ENCODE measurements at places on chromosomes 13 and 19.

DNA sequence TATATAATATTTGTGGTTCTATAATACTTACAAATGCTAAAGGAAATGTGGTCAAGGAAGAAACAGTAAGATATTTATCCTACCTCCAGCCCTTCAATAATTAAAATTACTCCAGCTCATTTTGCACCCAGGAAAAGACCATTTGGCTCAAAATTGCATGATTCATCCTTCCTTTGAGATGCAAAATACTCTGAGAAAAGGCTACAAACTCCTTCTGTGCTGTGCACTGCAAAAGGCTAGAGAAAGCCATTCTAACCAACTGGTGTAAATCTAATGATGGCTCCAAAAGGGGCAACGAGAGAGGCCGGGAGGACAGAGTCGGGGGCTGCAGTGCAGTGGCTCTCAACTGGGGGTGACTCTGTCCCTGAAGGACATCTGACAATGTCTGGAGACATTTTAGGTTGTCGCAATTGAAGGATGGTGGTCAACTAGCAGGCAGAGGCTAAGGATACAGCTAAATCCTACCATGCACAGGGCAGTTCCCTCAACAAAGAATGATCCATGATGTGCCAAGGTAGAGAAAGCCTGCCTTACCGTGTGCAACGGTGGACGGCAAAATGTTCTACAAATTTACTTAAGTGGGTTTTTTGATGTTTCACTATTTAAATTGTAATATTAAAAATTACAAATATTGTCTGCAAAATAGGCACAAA is 32.6 kb downstream of the SLC7A1 start:
- DNase-seq: no peak

DNA sequence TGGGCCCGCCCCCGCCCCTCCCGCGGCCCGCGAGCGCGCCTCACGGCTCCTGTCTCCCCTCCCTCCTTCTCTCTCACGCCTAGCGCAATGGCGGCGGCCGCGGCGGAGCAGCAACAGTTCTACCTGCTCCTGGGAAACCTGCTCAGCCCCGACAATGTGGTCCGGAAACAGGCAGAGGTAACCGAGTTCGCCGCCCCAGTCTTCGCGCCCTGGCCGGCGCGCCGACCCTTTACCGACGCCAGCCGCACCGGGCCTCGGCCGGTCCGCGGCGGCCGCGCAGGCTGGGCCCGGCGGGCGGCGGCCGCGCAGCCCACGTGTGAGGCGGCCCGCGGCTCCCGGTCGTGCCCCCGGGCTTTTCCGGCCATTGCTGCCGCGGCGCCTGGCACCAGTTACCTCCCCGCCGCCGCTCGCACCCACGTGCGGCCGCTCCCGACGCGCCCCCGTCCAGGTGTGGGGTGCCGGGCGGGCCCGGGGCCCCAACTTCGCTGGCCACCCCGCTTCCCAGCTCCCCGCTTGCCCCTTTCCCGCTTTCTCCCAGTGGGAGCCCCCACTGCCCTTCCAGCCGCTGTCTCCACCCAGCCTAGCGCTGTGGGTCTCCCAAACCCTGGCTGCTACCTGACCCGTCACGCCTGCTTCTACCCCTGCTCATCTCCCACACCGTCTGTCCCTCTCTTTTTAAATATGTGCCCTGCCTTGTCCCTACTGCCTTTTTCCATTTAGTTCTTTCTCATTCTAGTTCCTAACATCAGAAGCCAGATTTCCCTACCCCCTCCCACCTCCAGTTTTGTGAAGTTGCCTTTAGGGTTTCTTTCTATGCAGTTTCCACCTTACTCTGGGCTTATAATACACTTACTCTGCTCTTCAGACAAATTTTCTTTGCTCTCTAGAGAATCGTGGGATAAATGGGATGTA is 23.4 kb downstream of the IPO5 start:
- peak; percentile 34 for DNase-seq

GRCh38 chr19:35066691-35067563 is 25.4 kb downstream of the HPN start:
- DNase-seq: peak; percentile 95

DNA sequence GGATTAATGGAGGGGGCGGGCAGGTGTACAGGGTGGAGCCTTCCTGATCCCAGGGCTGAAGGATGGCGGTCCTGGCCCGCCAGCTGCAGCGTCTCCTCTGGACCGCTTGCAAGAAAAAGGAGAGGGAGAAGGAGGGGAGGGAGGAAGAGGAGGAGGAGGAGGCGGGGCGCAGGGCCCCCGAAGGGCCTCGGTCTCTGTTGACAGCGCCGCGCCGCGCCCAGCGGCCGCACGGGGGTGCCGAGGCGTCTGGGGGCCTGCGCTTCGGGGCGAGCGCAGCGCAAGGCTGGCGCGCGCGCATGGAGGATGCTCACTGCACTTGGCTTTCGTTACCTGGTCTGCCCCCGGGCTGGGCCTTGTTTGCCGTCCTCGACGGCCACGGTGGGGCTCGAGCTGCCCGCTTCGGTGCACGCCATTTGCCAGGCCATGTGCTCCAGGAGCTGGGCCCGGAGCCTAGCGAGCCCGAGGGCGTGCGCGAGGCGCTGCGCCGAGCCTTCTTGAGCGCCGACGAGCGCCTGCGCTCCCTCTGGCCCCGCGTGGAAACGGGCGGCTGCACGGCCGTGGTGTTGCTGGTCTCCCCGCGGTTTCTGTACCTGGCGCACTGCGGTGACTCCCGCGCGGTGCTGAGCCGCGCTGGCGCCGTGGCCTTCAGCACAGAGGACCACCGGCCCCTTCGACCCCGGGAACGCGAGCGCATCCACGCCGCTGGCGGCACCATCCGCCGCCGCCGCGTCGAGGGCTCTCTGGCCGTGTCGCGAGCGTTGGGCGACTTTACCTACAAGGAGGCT is at the start of gene PPM1N:
TSS of gene PPM1N (plus strand) at position 33 of the 785 bp plus-strand sequence. CDS start at position 63, 30 bp downstream.
- DNase-seq: peak; percentile 78

- no peak for DNase-seq
These were observed 53.0 kb downstream of the DPY19L3 start for GRCh38 chr19:32458500-32459123.

Measured in stimulated activated CD4-positive, alpha-beta T cell treated with anti-CD3 and anti-CD28 coated beads, Interleukin-15, amount 100 ng/mL, for 24 hours (primary cell).